ENCODE measurements at places on chromosomes 4 and X.

DNA sequence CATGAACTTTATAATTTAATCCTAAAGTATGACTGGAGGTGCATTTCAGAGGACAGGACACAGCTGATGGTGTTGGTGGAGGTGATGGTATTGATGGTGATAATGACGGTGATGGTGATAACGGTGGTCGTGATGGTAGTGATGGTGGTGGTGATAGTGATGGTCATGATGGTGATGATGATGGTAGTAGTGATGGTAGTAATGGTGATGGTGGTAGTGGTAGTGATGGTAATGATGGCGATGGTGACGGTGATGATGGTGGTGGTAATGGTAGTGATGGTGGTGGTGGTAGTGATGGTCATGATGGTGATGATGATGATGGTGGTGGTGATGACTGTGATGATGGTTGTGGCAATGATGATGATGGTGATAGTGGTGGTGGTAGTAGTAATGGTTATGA, 40.4 kb downstream of the SLC2A9 start:
- no peak for DNase-seq

- no peak for DNase-seq
Observed at GRCh38 chr4:113701169-113701568, 60.4 kb downstream of the CAMK2D start.

DNA sequence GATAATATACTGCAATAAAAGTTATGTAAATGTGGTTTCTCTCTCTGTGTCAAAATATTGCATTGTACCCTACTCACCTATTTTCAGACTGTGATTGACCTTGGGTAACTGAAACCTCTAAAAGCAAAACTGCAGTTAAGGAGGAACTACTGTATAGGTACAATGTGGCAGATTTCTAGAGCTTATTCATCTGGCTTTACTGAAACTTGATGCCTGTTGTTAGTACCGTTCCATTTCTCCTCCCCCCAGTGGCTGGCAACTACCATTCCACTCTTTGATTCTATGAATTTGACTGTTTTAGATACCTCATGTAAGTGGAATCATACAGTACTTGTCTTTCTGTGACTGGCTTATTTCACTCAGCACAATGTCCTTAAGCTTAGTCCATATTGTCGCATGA, 61.9 kb downstream of the HOPX start:
- DNase-seq = peak; percentile 12

DNA sequence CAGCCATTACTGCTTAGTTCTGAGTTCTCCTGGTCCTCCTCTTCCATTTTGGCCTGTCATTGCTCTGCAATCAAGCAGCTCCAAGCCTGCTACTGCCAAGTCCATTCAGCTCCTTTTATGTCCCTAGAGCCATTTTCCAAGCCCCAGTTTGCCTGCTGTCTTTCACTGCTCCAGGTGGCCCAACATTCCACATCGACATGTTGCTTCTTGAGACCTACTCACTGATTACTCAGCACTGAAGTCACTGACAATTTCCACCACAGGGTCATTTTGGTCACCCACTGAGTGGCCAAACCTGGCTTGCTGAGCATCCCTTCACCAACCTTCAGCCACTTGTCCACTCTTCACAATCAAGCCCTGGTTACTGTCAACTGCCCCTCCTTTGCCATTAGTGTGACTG, 27.2 kb downstream of the LRIT3 start:
- no peak for DNase-seq

DNA sequence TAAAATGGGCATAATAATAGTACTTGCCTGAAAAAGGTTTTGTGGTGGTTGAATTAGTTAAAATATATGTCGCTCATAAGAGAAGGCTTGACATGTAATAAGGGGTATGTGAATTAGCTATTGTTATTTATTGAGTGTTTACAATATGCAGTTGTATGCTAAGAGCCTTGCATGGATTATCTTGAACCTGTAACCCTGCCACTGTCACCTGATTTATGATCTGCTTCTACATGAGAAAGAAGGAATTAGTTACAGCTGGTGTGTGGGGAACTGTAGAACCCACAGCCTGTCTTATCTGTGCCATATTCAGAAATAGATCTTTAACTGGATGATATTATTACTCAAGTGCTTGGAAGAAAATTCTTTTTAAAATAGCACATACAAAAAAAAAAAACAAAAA, 227.7 kb downstream of the LDB2 start:
- DNase-seq = no peak

Measured in KBM-7 (cell line).